Bronchial epithelial cell (primary cell): ENCODE measurements at places on chromosomes 7 and 10. TPM values are rescaled to one million over a fixed set of nuclear protein-coding genes. Genes with fewer than 3 reads are reported as not detected.

GRCh38 chr10:5046410-5046809 is 42.8 kb upstream of the AKR1C2 start:
- DNase-seq, result peak; percentile 47

DNA sequence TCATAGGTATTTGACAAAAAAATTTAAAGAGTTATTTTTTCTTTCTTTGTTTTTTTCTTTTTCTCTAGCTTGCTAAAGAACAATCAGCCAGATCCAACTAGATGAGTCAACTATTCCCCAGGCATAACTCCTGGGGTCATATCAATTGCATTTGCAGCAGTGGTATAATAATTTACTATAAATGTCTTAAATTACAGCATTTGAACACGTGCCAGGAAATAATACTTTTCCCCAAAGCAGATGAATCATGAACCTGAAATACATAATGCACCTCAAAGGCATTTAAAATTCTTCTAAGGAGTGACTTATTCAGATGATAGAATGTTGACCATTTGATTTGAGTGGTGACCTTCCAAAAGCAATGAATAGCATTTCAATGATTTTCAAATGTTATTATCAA is 190.1 kb downstream of the LRRTM3 start:
- DNase-seq, result peak; percentile 55

DNA sequence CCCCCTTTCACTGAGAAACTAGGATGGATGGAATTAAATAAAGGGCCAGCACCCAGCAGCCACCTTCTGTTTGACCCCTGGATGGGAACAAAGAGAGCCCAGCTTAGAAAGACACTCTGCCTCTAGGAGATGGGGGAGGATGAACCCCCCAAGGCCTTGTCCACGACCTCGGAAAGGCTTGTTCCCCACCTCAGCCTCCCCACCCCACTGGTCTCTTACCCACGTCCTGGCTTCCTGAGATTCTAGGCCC is 9.7 kb downstream of the ITPRIP start:
- no peak for DNase-seq

DNA sequence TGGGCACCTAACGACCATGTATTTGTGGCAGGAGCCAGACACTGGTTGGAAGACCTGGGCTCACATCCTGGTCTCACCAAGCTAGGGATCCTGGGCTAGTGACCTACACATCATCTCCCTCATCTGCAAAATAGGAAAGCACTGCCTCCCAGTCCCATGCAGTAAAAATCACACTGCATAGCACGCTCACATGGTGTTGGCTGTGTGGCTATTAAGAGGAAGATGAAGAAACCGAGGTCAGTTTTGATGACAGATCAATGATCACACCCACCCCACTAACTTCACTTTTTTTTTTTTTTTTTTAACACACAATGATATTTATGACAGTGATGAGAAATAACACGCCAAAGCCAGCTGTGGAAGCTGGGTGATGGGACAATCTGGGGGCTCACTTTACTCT is 146.5 kb downstream of the RNF216 start:
- no peak for DNase-seq

DNA sequence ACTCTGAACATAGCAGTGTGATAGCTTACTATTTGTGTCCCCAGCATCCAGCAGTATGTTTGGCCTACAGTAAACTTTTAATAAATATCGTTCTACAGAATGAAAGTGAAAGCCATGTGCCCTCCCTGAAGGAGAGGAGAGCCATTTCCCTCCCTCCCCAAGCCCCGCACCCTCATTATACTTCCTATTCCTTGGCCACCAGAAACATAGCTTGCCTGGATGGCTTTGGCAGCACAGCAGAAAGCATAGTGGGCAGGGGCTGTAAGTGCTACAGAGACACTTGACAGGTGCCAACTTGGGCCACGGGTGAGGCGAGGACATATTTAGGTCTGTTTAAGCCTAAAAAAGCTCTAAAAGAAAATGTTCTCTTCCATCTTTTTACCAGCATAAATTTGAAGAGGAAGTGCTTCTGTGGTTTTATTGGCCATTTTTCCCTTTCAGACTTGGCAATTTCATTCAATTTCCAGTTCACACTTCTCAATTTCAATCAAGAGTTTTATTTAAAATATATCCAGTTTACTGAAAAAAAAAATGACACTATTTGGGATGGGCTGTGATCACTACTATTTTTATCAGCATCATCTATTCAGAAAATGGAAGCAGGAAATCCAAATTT is 12.7 kb downstream of the HHEX start:
- DNase-seq, result no peak

Gene PODXL
- 0.13 and 0.53 TPM in 2 replicates for total RNA-seq

Gene MMP21
- total RNA-seq, result not detected in 2 replicates
